ENCODE measurements at places on chromosomes 5 and 9.
A peak's percentile ranks its signal among the peaks of the same experiment; 100 is the strongest.

DNA sequence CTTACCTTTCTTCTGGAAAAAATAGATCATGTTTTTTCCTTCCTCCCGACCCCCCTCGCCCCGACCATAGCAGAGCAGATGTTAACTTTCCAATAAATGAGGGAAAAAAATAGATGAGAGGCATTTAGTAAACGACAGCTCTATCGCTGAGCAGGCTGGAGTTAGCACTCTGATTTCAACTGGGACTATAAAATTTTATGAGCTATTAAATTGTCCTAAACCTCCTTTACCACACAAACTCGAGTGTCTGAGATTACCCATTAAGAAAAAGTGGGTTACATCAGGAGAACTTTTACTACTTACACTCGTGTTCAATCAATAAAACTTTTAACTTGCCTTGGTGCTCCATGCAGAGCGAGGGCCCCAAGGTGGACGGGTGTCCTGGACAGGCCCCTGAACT is 59.8 kb upstream of the RNU6ATAC start:
- no peak for DNase-seq

- no peak for DNase-seq
Observed at GRCh38 chr5:156687514-156687913, 162.6 kb upstream of the PPP1R2B start.

- no peak for DNase-seq
Observed at GRCh38 chr9:1014225-1014624, 35.9 kb upstream of the DMRT2 start.

GRCh38 chr5:173538018-173538417 is 78.4 kb downstream of the BOD1 start:
- DNase-seq: no peak

- peak; percentile 50 for DNase-seq
Observed at GRCh38 chr5:36240779-36241630, 720 bp downstream of the NADK2 start.

GRCh38 chr9:131714161-131714646 is 25.7 kb downstream of the RAPGEF1 start:
- no peak for DNase-seq

DNA sequence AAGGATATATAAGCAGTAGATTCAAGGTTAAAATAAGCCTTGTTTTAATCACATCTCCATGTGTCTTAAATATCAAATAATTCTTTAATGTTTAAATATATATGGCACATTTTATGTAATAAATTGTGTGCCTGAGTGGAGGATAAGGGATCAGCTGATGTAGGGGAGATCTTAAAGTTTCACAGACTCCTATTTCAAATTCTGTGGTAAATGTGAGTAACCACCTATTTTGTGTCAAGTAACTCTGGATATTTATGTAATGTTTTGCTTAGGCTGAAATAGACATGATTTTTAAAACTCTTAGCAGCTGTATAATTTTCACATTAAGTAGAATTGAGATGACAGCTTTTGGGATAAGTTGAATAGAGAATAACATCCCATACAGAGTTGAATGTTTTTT is 41.3 kb upstream of the ITGA2 start:
- DNase-seq: no peak

GRCh38 chr9:129264388-129264787 is 86.3 kb upstream of the IER5L start:
- DNase-seq: no peak

DNA sequence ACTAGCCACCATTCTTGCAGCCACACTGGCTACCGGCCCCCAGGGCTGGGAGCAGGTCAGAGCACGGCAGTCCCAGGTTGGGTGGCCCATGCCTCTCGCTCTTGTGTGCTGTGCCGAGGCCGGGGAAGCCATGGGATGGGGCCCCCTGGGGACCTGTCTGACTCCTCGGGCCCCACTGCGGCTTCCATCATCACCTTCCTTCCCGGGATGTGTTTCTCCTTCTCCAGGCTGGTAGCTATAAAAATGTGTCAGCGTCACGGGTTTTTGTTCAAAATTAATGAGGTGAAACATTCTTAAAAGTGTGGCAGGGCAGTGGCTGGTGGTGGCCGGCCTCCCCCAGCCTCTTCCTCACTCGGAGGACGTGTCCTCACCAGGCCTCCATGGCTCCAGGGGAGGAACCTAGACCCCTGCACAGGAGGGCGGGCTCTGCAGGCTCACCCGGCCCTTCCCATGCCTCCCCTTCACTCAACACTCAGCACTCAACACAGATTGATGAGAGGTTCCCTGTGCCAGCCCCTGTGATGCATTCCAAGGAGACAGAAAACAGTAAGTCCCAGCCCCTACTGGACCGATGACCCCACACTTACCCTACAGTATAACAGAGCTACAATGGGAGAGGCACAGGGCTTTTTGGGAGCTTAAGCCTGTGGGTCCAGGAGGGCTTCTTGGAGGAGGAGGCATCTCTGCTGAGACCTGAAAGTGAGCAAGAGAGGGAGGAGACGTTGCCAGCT is 43.2 kb downstream of the PTGES start:
- DNase-seq: no peak

GRCh38 chr5:180810210-180810958 is 7.8 kb upstream of the MGAT1 start:
- peak; percentile 94 for DNase-seq

- no peak for DNase-seq
Observed at GRCh38 chr9:22129133-22129532, 120.0 kb upstream of the CDKN2B start.

DNA sequence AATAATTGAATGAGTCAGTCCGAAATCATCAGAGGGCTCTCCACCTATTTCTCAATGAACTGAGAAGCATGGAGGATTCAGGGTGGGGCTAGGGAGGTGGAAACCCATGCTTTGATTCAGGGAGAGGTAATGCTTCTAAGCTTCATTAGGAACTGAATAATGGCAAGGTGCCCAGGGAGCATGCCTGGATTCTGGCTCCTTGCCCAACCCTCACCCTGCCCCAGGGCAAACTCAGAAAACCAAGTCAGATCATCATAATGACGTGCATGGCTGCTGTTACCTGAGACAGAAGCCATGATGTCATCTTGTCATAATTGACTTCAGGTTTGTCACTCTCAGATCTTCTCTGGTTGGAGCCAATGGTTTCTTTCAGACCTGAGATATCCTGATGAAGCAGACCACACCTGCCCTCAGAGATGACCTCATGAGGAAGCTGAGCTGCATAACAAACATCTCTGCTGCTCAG is 199.6 kb downstream of the SYK start:
- DNase-seq: peak; percentile 39

- no peak for DNase-seq
Observed at GRCh38 chr5:151040211-151040747, 19.9 kb downstream of the GPX3 start.

GRCh38 chr9:128101231-128101661 is 26.3 kb downstream of the PTGES2 start:
- DNase-seq: no peak

GRCh38 chr5:171801839-171802238 is 16.2 kb downstream of the SMIM23 start:
- no peak for DNase-seq

DNA sequence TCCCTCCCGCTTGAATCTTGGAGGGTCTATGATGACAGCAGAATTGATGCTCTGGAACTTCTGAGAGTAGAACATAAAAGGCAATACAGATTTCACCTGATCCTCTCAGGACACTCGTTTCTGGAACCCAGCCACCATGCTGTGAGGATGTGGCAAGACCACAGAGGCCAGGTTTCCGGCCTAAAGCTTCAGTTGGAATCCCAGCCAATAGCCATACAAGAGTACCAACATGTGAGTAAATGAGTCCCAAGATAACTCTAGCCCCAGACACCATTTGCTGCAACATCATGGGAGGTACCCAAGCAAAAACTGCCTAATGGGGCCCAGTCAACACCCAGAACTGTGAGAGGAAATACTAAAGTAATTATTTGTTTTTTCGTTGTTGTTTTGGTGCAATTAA is 65.7 kb upstream of the MARCHF11 start:
- no peak for DNase-seq

DNA sequence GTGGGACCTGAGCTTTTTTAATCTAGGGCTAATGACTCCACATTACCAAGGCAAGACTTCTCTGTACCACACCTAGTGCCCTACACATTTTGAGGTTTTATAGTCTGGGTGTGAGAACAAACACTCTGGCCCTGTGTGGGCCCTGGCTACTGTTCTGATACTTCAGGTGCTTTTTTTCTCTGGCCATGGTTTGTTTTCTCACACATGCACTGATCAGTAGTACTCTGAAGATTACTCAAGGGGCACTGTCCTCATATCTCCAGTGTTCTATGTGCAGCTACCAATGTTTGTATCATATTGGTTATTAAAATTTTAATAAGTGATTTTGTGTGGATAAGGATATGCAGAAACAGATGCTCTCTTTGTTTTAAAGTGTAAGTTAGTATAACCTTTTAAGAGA is 5.9 kb upstream of the C9orf40 start:
- DNase-seq: no peak

DNA sequence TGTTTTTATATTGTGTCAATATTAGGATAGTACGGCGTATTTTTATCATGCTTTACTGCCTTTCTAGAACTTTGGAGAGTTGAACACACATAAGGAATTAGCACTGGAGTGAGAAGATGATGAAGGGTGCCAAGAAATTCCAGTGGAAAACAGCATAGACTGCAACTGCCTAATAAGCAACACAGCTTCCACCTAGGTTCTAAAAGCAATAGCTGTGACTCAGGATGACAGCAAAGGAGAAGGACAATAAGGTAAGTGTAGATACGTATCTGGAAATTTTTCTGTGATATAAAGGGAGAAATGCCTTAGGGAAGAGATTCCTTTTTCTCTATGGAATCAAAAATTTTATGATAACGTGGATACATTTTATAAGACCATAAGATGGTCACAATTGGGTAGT is 7.4 kb downstream of the PTPRD start:
- no peak for DNase-seq

GRCh38 chr5:122412966-122413365 is 100.9 kb downstream of the SNCAIP start:
- DNase-seq: no peak

DNA sequence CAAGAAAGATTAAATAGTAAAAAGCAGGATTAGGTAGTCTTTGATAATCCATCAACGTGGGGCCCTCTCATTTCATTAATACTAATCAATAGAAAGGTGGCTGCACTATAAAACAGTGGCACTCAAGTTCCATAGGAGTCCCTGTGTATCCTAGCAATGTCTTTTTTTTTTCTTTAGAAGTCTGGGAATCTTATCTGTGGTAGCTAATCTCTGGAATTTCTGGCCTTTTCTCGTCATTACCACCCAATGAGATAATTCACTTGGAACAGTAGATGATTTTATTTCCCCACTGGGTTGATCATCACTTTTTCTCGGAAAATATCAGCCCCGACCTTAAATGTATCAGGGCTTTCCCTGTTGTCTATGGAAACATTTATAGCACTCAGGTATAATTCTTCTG is 86.8 kb upstream of the CDH6 start:
- DNase-seq: no peak

DNA sequence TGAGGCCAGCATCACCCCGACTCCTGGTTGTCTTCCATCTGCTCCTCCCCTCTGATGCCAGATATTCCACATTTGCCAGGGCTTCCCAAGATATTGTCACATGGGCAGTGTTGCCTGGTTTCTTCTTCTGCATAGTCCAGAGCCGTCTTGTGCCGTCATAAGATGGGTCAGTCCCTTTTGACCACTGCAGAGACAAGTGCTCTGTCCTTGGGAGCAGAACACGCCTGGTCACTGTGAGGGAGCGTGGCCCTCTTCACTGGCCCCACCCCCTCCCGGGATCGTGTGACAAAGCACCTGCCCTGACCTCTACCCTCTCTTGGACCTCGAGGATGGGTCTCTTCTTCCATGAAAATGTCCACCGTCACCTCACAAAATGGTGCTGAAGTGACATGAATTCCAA is 41.6 kb downstream of the UBE2QL1 start:
- no peak for DNase-seq

GRCh38 chr5:143583409-143583808 is 179.9 kb upstream of the NR3C1 start:
- DNase-seq: no peak

GRCh38 chr5:80206282-80206681 is 49.6 kb downstream of the SERINC5 start:
- DNase-seq: no peak

DNA sequence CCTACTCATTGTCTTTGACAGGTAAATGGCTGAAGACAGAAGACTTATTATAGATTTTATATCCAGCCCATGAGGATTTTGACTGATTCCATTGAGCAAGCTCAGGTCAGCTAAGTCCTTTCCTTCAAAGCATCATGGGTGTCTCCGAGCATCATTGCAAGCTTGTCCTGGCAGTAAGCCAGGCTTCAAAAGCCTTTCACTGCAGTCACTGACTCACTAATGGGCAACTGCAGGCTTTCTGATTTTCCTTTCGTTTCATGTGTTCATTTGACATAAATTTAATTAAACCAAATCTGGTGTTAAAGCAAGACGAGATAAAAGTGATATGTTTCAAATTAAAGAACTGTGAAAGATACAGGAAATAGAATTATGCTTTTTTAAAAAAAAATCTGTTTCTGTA is 426.2 kb downstream of the ANXA1 start:
- no peak for DNase-seq

DNA sequence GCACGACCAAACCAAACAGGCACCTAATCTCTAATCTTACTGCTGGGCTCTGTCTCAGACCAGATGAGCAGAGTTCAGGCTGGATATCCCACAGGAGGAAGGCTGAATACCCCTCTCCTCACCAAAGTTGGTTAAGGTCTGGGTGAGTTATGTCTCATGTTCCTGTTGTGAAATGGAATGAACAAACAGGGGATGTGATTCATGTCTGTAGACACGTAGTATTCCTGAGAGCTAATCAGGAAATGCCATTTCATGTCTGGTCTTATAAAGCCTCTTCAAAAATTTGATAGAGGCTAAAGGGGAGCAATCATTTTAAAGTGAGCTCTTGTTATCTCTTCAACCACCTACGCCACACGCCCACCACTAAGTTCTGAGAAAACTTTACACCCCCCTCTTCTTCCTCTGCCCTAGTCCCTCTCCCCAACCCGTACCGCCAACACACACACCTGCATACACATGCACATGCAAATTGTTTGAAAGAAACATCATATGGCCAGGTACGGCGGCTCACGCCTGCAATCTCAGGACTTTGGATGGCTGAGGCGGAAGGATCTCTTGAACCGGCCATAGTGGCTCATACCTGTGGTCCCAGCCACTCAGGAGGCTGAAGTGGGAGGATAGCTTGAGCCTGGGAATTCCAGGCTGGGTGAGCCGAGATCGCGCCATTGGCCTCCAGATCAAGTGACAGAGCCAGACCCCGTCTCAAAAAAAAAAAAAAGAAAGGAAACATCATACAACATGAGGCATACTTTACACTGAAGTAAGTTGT is 69.8 kb upstream of the RAI14 start:
- no peak for DNase-seq

GRCh38 chr5:133565993-133566392 is 46.3 kb downstream of the FSTL4 start:
- peak; percentile 7 for DNase-seq

GRCh38 chr5:122680623-122681350 is 94.1 kb upstream of the SNX2 start:
- no peak for DNase-seq

GRCh38 chr5:41083306-41083705 is 12.2 kb upstream of the MROH2B start:
- no peak for DNase-seq

DNA sequence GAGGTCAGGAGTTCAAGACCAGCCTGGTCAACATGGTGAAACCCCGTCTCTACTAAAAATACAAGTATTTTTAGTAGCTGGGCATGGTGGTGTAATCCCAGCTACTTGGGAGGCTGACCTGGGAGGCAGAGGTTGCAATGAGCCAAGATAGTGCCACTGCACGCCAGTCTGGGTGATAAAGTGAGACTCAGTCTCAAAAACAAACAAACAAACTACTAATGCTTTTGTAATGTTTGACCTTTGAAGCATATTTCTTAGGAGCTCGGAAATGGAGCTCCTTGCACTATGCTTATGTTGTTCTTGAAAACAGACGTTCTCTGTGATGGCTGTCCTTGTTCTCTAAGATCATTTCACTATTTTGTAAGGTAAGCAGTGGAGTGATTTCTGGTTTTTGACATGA is 6.0 kb downstream of the F2RL2 start:
- no peak for DNase-seq

Measured in SW 1271 (cell line).